ENCODE measurements at places on chromosomes 16 and 17. TPM values are rescaled to one million over a fixed set of nuclear protein-coding genes. Genes with fewer than 3 reads are reported as not detected.

DNA sequence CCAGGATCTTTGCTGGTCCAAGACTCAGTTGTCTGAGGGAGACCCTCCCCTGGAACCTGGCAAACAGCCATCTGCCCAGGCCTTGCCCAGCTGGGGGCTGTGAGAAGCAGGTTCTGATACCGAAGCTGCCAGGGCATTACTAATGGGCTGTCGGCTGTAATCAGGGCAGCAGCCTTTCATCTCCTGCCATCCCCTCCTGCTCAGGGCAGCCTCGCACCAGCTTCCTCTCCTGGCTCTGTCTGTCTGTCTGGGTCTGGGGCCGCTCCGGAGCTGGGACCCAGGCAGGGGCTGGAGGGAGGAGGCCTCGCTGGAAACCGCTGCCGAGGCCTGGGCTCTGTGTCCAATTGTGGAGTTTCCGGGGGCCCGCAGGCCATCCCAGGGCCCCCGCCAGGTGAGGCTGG lies 21.6 kb upstream of the BRD7 start:
- DNase-seq: no peak

Gene MMP25
- total RNA-seq: under 0.01 TPM

GRCh38 chr16:29962344-29962994 lies 590 bp downstream of the TMEM219 start:
- DNase-seq: peak; percentile 42

DNA sequence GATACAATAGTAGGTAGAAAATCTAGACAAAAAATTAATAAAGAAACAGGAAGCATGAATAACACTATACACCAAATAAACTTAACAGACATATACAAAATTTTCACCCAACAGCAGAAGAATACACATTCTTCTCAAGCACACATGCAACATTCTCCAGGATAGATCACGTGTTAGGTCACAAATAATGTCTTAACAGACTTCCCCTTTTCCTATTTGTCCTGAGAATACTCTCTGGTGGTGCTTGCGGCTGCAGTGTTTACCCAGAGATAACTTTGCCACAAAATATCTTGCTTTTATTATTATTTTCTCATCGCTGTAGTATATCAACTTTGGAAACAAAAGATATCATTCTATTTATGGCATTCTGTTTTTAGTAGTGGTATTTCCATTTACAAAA lies 40.6 kb upstream of the ZNF267 start:
- DNase-seq: no peak

- no peak for DNase-seq
These were observed 3.1 kb downstream of the BCAS3 start for GRCh38 chr17:60680754-60681153.

Gene SCGB1C2
- not detected for total RNA-seq

Gene WNT9B
- total RNA-seq: not detected
